ENCODE measurements at places on chromosomes 4 and X.

- DNase-seq: no peak
Measured at GRCh38 chr4:139522457-139522856, 33.6 kb downstream of the SETD7 start.

DNA sequence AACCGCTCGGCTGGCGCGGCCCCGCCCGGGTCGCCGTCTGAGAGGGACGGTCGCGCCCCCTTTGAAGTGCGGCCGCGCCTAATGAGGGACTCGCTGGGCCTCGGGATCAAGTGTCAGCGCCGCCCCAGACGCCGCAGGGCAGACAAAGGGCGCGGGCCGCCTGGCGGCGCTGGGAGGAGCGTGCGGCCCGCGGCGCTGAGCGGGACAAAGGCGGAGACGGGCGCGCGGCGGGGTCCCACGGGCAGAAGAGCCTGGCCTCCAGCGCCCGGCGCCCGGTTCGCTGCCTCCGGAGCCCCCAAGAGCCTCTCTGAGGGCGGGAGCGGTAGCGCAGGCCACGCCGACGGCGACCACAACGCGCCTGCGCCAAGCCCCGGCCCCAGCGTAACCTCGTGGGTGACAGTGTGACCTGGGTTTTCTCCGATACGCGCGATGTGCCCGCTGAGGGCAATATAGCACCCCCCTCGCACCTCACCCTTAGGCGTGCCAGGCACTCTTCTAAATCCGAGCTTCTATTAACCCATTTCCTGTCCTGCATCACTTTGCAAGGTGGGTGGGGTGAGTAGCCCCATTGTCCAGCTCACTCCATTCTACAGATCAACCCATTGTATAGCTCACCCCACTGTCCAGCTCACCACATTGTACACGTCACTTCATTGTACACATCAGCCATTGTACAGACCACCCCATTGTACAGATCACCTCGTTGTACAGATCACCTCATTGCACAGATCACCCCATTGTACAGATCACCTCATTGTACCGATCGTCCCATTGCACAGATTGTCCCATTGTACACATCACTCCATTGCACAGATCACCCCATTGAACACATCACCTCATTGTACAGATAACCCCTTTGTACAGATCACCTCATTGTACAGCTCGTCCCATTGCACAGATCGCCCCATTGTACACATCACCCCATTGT, 33.7 kb upstream of the STX18 start:
- DNase-seq: peak; percentile 63

DNA sequence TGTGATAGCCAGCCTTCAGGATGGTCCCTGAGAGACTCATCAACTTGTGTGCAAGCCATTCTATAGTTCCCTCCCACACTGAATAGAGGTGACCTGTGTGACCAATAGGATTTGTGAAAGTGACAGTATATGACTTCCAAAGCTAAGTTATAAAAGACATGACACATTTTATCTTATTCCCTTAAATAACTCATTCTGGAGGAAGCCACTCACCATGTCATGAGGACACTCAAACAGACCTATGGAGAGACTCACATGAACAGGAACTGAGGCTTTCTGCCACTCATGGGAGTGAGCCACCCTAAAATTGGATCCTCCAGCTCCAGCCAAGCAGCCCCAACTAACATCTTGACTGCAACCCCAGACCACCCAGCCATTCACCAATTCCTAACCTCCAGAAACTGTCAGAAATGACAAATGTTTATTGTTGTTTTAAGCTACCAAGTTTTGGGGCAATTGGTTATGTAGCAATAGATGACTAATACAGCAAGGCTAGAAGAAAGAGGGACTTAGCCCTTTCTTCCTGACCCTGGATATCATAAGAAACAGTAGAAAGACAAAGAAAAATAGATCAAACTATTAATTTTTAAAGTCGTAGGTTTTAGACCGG, 9.0 kb upstream of the CHIC2 start:
- no peak for DNase-seq

DNA sequence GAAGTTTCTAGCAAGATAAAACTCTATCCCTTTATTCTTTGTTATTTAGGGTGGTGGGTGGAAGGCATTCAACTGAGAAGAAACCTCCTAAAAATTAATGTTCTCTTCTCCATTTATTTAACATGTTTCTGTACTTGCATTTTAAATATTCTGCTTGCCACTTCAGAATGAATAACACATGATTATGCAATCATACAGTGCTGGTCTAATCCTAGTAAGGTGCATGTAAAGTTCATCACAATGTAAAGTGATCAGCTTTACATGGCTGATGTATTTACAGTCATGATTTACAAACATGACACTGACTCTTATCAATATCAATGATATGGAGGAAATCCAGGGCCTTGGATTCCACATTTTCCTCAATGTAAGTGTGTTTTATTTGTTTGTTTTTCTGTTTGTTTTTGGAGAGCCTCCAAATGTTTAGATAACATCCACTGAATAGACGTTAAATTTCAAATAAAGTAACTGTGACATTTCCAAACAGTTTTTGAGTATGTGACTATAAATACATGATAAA, 342.1 kb upstream of the CTSO start:
- DNase-seq: no peak

- no peak for DNase-seq
Measured at GRCh38 chrX:153829799-153830639, at the start of gene PDZD4. Gene PDZD4, minus strand, starts transcription at chrX:153830544. Its CDS starts 246 bp downstream, at chrX:153830298.

DNA sequence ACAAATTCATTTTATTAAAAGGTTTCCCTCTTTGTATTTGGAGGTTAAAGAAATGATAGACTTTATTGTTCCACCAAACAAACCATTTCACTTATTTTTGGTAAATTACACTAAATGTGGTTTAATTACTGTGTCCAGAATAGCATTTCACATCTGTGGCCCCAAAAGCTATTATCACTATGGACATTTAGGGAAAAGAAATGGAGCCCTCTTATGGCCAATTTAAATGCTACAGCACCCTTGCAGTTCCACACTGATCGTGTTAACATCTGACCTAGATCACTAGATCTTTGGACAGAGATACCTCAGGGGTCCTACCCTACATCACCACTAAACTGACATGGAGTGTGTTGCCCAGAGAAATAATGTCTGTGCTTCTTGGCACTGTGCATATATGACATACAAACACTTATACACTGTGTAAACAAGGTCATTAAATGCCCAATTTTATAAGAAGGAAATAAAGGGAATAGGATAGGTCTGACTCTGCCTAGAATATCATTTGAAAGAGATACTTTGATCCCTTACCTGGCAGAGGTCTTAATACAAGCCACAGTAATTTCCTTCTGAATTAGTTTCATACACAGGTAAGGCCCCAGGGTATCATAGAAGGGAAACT, 163.9 kb downstream of the KDR start:
- no peak for DNase-seq

DNA sequence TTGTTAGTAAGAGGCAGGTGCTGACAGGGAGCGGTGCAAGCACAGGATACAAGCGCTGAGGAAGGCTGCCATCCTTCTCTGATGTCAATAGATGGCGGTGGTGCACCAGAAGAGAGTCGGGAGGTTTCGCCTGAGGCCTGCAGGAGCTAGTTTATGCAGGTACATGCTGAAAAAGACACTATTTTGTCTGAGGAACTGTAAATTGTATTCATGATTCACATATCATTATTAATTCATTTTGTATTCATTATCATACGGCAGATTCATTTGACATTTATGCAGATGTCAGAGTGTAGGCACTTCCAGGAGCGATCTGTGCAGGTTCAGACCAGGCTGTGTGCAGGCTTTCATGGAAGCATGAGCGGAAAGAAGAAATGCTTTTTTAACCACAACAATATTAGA, 824.0 kb downstream of the STIM2 start:
- no peak for DNase-seq

DNA sequence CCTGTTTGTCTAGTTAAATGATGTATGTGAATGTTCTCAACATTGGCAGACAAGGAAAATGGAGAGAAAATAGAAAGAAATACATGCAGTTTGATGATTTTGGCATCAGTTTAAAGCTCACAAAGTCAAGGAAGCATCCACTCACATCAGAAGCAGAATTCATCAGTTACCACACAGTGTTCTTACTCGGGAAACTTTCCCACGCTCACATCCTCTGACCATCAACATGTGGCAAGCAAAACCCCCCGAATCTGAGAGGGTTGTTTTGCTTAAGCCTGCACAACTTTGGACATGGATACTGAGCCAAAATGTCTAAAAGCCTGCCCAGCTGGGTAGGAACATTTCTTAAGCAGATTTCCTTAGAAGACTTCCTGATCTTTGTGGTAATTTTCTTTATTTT, 407.6 kb downstream of the ANKRD50 start:
- no peak for DNase-seq

DNA sequence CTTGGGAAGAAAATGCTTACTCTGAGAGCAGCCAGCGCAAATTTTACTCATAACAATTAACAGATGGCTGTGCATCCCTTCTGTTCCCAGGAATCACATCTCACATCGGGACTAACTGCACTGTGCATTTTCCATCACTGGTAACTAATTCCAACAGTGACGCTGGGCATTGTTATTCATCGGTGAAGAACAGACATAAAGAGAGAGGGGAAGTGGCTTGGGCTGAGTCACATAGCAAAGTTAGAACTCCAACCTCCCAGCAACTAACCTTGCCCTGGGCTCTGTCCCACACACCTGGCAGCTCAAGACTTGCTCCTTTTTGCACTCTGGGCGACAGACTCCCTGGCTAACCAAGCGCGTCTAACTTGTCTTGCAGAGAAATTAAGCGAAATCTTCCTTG, 6.4 kb upstream of the LONRF3 start:
- no peak for DNase-seq

GRCh38 chr4:84938316-84938715, 28.2 kb downstream of the WDFY3 start:
- DNase-seq: no peak

- DNase-seq: no peak
Measured at GRCh38 chr4:5812506-5813229, 80.2 kb downstream of the CRMP1 start.

GRCh38 chrX:138710866-138711341, 613 bp downstream of the FGF13 start:
- DNase-seq: no peak

DNA sequence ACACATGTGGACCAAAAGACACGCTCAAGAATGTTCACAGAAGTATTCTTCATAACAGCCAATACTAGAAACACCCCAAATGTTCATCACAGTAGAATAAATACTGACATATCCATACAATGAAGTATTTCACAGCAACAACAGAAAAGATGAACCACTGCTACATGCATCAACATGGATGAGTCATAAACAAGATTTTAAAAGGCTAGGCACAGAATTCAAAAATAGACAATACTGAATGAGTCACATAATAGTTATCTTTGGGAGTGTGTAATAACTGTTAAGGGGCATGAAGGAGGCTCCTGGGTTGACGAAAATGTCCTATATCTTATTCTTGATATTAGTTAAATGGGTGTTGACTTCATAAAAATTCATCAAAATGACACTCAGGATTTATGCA, 43.5 kb downstream of the CLOCK start:
- no peak for DNase-seq

DNA sequence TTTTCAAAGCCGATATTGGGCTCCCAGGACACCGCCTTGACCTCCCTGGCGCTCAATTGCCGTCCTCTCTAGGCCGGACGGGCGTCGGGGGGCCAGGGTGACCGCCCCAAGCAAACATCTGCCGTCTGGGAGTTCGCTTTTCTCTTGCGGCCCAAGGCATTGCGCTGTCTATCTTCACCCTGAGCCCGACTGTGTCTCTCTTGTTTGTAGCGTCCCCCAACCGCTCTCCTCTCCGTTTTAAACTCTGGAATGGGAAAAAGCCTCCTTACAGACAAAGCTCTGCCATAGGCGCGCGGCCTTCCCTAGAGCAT, 551 bp upstream of the ARX start:
- no peak for DNase-seq

DNA sequence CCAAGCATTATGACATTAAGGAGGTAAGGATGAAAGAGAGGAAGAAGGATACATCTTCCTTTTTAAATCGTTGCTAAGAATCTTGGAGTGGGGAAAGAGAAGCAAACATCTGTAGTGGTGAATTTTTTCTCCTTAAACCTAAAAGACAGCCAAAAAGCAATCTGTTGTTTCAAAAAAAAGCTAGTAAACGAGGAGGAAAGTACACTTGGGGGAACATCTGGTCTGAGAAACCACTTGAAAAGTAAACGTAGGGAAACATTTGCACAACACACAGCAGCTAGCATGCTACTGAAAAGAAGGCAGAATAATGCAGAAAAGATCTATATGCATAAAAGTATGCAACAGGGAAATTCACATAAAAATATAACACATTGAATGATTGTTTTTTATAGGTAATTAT, 1485.6 kb downstream of the PCDH19 start:
- DNase-seq: no peak

DNA sequence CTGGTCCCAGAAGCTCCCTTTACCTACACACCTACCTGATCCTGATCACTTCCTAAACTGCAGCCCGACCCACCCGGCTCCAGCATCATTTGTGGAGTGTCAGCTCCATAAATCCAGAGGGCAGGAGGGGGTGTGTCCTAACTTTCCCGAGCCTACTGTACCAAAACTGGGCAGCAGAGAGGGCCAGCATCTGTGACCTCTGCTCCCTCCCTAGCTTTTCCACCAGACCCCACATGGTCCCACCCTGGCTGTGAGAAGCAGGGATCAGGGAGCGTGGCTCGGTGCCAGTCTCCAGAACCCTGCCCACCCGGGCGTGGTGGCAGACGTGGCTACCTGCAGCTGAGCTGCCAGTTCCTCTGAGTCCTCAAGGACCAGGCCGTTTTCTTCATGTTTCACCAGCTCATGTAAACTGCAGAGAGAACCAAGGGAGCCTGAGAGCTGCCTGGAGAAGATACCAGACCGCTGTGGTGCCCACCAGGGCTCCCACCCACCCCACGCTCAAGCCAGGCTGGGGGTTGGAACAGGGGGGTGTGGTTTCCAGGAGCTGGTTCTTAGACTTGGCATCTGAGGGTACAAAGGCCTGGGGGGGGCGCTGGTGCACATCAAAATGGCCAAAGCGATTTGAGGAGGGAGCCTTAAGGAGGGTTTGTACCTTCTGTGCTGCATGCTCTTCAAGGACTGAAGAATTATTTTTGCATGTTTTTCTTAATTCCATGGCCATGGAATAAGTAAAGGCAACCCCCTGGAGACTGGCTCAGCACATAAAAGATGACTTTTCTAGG, 76.7 kb upstream of the DRD5 start:
- no peak for DNase-seq

GRCh38 chr4:119080721-119081541, 54.7 kb upstream of the MYOZ2 start:
- no peak for DNase-seq

DNA sequence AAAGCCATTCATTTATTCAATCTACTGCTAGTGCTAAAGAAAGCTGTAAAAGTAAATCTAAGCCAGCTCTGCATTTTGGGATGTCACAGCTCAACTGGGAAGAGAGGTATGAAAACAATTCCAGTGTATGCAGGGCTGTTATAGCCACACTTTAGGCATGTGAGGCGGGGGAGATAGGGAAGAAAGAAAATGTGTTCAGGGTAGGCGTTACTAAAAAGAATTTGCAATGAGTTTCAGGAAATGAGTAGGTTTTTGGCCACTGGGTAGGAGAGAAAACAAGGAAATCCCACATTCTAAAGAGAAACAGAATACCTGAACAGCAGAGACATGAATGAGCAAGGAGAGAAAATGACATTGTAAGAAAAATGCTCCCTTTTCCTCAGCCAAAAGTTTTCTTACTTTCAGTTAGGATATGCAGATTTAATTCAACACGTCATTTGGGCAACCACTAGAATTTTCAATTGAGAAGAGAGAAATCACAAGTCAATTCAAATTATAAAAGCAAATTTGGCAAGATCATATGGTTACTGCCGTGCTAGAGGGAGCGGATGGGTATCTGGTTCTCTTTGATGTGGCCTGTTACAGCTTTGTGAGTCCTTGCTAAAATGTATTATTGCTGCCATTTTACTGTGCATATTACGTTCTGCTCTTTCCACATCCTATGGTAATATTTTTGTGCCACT, 226.3 kb downstream of the KCNIP4 start:
- no peak for DNase-seq
